AG10803 (cell line): ENCODE measurements at places on chromosomes 7 and 10.
A peak's percentile ranks its signal among the peaks of the same experiment; 100 is the strongest.

DNA sequence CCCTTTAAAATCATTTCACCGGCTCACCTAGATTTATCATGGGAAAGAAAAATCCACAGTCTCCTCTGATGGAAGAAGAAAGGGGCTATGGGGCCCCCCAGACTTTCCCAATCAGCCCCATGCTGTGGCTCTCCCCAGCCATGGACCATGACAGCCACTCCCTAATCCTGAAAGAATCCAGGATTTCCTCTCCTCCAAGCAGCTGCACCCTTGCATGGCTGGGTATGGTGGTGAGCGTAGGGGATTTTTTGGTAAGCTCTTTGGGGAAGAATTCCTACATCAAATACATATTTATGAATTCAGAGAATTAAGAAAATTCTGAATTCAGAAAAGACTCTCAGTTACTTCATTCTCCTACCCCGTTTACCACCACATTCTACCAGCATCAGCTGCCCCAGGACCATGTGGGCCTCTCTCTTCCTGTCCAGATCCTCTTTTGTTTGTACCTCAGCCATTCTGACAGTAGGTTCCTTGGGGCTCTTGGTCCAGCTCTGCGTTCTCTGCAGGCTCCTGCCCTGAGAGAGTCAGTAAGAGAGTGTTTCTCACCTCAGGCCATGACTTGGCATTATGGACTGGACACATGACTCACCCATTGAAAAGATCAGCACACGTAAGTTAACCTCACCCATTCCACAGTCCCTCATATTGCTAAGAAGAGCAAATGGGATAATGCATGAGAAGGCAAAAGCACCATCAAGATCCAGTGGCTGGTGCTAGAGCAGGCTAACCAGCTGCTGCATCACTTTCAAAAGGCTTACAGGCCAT lies 337.8 kb downstream of the ELMO1 start:
- no peak for DNase-seq

DNA sequence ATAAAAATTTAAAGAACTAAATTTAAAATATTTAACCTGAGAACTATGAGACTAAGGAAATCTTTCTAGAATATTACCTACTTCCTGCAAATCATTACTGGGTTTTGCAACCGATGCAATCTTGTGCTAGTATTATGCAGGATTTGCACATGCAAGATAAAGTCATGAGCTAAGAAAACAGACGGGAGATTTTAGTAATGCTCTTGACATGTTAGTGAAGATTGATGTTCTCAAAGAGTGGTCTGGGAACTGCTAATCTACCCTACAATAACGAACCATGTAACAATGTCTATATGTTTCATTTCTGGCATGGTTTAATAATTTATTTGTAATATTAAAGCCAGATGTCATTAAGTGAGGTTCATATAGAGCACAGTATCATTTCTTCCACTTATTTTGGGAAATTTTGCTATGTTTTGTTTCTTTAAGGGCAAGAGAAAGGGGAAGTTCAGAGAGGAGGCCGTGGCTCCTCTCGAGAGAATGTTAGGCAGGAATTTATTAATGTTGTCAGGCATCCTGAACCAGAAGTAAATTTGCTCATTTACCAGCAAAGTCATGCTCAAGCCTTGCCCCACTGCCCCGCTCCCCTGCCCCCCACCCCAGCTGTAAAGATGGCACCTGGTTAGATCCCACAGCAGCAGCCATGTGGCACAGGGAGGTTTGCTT lies 22.8 kb downstream of the LRRC17 start:
- peak; percentile 31 for DNase-seq

GRCh38 chr10:127492607-127493250 lies 56.4 kb upstream of the NPS start:
- DNase-seq, result no peak

GRCh38 chr7:24936121-24936824 lies 43.7 kb downstream of the OSBPL3 start:
- DNase-seq, result peak; percentile 59

DNA sequence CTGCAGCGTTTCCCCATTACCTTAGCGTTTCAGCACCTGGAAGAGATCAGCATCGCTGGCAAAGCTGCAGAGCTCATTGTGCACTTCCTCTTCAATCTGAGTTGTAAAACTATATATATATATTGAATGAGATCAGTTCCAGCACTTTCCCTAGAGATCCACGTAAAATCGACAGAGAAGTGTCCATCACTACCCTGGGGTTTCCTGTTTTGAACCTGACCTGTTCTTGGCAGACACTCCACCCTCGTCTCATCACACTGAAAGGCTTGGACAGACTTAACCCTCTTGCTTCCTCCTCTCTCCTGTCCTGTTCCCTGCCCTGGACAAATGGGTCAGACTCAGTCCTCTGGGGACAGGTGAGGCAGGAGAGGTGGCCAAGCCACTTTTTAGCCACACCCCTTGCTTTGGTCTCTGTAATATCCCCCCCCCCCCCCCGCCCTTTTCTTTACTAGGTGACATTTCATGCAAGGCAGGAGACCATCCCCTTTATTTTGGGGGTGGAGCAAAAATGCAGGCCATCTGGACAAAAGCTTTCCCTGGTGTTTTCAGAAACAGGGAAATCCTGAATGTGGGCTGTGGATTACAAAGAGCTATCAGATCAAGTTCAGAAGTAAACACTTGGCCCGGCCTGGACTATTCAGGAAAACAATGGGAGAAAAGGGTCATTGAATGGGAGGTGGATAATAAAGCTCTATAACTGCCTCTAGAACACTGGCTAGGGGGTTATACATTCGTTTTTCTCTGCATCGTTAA lies 83.7 kb upstream of the KDM7A start:
- no peak for DNase-seq
